Endothelial cell of coronary artery (primary cell): ENCODE measurements at places on chromosomes 4 and X. TPM values are rescaled to one million over a fixed set of nuclear protein-coding genes. Genes with fewer than 3 reads are reported as not detected.

Gene CFAP47
- total RNA-seq = not detected in 2 replicates

Gene XAGE1B
- total RNA-seq = not detected in 2 replicates

Gene LRIT3
- under 0.01 and 0.09 TPM in 2 replicates for total RNA-seq

Gene EPGN
- 0.09 and 2.0 TPM in 2 replicates for total RNA-seq

Gene SRPX
- total RNA-seq = 151 and 204 TPM in 2 replicates

Gene UGT2B15
- total RNA-seq = not detected in 2 replicates
